ENCODE measurements at places on chromosomes 5 and 9.

DNA sequence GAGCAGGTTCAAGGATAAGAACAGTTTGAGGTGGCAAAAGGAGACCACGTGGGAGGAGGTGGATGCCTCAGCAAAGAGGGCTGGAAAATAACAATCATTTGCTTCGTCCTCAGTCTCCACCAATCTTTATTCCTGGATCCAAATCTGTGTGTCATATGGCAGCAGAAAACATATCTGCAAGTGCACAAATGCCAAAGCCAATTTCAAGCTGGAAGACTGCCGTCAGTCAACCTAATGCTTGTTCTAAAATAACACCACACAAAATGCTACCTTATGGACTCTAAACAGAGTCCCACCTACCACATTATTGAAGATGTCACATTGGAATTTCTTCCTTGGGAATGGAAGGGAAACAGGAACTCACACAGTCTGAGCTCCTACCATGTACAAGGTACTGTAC lies 129.1 kb downstream of the CDK5RAP2 start:
- DNase-seq: no peak

DNA sequence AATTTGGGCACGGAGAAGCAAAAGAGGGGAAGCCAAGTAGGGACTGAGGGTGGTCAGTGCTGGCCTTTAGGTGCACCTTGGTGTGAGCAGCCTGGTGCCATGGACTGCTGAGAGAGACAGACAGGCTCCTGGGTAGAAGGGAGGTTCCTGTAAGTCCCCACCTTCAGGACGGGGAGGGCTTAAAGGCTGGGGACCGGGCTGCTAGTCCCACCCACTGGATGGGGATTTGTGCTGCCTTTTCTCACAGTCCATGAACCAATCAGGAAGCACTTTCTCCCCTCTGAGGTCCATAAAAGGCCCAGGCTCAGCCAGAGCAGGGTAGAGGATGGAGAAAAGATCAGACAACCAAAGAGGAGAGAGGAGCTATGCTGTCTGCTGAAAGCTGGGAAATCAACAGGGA lies 15.2 kb downstream of the CDC25C start:
- DNase-seq: no peak

- no peak for DNase-seq
These were observed 15.6 kb downstream of the MTX3 start for GRCh38 chr5:79975422-79975821.

DNA sequence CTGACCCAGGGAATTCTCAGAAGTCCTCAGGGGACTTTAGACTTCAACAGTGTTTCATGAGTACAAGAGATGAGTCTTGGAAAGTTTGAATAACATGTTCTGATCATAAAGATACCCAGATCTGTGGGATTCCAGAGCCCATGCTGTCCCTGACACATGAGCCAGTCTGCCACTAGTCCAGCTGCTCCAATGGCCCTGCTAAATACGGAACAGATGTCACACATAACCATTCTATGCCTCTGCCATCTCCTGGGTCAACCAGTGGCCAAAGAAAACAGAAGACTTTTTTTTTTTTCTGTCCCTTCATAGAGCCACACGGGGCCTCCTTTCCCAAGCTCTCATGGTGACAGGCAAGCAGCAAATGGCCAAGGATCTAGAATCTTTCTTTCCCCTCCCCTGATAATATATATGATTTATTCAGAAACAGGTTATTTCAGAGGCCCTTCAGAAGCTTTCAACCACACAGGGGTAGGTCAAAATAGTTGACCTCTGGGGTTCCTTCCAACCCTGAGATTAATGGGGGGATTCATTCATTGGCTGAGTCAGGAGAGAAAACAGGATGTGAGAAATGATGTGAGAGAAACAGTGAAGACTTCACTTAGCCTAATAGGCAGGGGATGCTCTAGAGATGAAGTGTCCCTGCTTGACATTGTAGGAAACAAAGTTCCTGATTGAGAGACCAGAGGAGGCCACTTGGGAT lies 367.7 kb downstream of the CDK5RAP2 start:
- DNase-seq: no peak

DNA sequence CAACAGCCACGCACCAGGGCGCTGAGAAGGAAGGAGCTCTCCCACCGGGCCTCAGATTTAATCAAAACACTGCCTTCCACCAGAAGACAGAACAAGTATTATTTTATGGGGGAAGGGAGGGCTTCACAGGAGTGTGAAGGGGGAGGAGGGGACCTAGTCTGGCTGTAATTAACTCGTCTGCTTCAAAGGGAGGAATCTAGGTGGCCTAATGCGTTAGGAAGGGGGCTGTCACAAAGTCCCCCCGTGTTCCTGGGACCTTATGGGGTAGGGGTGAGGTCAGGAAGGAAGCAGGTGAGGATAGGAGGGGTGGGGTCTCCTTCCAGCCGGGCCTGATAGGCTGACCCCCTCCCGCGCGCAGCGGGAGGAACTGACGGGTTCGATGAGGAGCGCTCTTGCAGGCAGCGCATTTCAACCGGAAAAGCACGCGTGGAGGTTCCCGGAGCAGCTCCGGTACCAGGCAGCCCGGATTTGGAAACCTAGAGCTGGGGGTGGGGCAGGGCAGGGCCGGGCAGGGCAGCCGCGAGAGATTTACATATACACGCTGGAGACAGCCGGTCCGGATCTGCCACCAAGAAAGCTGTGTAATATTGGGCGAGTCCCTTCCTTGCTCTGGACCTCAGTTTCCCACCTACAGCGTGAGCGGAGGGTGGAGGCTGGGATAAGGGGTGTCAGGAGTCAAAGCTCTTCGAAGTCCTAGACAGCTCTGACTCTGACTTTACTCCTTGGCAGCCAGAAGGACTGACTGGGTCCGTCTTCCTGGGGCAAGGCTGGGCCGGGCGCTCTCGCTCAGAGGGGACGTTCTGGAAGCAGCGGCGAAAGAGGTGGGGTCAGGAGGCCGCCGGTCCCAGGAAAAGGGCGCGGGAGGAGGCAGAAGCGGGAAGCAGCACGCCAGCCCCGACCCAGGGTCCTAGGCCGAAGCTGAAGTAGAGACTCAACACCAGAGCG lies 1.8 kb downstream of the SHB start:
- no peak for DNase-seq

DNA sequence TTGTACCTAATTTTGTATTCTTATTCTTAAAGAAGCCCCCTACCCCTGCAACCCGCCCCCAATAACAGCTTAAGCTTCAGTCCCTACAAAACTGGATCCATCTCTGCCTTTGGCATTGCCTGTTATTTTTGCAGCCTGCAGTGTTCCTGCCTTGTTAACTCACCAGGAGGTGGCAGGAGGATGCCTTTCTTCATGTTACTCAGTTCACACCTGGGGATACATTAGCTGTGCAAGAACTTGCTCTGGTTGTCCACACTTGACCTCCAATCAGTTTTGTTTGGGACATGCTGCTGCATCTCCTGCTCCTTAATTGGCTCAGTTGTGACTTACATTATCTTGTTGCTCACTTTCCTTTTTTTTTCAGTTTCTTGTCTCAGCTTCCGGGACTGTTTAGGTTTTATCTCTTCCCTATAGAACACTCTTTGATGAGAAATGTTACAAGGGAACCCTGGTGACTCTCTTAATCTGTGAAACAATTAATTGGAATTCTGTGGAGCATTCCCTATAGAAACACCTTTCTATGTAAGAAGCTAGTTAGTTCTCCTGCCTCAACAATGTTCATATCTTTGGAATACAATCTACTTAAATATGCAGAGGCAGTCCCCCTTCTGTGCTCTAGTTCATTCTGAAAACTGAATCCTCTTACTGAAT lies 467.7 kb upstream of the ACO1 start:
- DNase-seq: peak; percentile 20

- no peak for DNase-seq
These were observed 115.6 kb upstream of the ALDH1B1 start for GRCh38 chr9:38276771-38277439.

- no peak for DNase-seq
These were observed 508.1 kb downstream of the ZNF608 start for GRCh38 chr5:124238350-124238749.

DNA sequence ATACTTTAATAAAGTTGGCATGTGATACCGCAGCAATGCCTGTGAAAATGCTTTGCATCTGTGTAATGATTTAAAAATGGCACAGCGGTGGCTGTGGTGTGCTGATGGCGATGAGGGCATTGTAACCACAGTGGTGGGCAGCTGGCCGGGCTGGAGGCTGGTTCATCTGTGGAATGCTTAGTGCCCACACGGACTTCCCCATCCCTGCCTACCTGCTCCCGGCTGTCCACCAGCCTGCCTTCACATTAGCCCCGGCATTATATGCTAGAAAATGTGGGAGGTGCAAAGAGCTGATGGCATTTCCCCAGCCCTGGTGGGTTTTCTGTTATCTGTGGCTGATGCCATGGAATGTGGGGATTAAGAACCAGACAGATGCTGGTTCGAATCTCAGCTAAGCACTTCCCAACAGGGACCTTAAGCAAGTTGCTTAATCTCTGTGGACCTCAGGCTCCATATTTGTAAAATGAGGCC lies 2.9 kb upstream of the NDST1 start:
- no peak for DNase-seq

DNA sequence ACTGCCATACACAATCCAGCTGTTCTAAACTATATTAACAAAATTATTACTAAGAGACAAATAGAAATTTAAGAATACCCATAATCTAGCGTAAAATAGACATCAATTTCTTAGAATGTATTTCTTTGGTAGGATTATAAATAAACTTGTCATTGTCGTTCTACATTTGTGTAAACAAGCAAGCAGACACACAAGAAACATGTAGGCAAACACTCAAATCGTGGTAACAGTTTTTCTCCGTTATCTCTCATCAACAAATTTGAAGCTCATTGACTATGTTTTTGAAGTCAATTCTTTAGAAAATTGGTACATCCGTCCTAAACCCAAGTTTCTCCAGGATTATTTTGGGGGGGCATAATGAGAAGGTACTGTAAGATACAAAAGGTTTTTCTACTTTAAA lies 832.2 kb downstream of the DTWD2 start:
- no peak for DNase-seq

GRCh38 chr9:980640-981039 lies 4.2 kb downstream of the DMRT3 start:
- DNase-seq: no peak

GRCh38 chr5:84779186-84779585 lies 394.5 kb upstream of the EDIL3 start:
- DNase-seq: no peak

DNA sequence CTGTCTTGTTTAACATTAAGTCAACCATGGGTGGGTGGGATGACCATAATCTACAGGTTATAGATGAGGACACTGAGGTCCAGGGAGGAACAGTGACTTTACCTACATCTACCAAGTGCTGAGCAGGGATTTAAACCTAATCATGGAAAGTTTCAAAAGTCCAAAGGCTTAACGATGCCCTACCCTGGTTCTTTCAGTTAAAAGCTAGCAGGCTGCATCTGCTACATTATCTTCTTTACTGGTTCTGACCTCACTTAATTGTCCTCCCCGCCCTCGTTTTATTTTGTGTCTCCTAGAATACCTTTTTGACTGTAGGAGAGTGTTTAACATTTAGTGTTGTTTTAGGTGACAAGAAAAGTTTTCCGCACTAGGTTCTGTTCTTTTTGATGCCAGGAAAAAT lies 735.2 kb downstream of the TLR4 start:
- DNase-seq: no peak

DNA sequence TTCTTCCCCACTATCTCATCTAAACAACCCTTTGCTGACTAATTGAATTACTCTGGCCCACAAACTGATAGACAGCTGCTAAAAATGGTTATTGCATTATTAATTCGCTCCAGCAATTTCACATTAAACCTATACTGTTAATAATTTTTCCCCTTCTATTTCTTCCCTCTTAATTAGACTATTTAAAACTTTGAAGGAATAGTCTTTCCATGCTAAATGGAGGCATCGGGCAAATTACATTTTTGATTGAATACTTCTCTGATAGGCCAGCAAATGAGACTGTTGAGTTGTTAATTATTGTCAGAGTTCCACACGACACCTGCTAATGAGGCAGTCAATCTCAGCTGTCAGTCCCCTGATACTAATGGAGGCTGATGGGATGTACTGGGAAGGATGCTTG lies 242.5 kb downstream of the TRIM32 start:
- DNase-seq: no peak

- DNase-seq: no peak
These were observed 174.9 kb upstream of the GPR151 start for GRCh38 chr5:146690880-146691355.

- no peak for DNase-seq
These were observed 97.4 kb upstream of the CLINT1 start for GRCh38 chr5:157956271-157956885.

- no peak for DNase-seq
These were observed 76.0 kb downstream of the C9orf153 start for GRCh38 chr9:86183229-86184137.

GRCh38 chr9:128061275-128061960 lies 5.7 kb downstream of the NAIF1 start:
- no peak for DNase-seq

GRCh38 chr9:111041902-111042301 lies 3.6 kb upstream of the LPAR1 start:
- no peak for DNase-seq

- peak; percentile 3 for DNase-seq
These were observed 4.0 kb upstream of the RANBP3L start for GRCh38 chr5:36305571-36306326.

DNA sequence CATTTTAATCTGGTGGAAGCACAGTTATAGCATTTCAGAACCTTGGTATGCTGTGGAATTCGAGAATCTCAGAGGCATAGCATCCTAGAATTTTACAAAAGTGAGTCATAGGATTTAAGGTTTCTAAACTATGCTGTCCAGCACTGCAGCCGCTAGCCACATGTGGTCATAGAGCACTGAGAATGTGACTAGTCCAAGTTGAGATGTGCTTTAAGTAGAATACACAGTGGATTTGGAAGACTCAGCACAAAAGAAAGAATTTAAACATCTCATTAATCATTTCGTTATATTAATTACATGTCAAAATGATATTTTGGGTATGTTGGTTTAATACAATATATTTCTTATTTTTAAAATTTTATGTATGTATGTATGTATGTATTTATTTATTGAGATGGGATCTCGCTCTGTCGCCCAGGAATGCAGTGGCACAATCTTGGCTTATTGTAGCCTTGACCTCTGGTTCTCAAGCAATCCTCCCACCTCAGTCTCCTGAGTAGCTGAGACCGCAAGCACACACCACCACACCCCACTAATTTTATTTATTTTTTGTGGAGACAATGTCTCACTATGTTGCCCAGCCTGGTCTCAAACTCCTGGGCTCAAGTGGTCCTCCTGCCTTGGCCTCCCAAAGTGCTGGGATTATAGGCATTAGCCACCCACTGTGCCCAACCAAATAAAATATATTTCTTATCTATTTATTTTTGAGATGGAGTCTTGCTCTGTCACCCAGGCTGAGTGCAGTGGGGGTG lies 20.4 kb upstream of the RPS14 start:
- no peak for DNase-seq

- no peak for DNase-seq
These were observed 173.0 kb downstream of the GIN1 start for GRCh38 chr5:102946971-102947370.

GRCh38 chr9:127056446-127056845 lies 66.0 kb downstream of the ANGPTL2 start:
- DNase-seq: no peak

DNA sequence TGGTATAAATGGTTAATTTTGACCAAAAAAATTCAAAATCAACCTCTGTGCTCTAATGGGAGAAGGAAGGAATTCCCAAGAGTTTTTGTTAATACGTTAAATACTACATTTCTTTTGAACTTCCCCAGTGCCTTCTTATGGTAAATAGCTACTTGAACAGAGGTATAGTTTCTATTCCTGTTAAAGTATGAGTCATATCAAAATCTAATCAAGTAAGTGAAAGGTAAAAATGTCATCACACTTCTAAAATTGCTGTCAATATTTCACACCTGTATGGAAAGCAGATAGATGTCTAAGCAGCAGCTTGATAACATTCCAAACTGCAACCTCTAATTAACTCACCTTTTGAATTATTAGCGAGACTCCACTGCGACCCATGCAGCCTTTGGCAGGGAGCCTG lies 214.1 kb upstream of the MEF2C start:
- no peak for DNase-seq
